ENCODE measurements at places on chromosomes 4 and X. TPM values are rescaled to one million over a fixed set of nuclear protein-coding genes. Genes with fewer than 3 reads are reported as not detected.

GRCh38 chr4:139619644-139620043 lies 46.0 kb upstream of the MGST2 start:
- DNase-seq = no peak

DNA sequence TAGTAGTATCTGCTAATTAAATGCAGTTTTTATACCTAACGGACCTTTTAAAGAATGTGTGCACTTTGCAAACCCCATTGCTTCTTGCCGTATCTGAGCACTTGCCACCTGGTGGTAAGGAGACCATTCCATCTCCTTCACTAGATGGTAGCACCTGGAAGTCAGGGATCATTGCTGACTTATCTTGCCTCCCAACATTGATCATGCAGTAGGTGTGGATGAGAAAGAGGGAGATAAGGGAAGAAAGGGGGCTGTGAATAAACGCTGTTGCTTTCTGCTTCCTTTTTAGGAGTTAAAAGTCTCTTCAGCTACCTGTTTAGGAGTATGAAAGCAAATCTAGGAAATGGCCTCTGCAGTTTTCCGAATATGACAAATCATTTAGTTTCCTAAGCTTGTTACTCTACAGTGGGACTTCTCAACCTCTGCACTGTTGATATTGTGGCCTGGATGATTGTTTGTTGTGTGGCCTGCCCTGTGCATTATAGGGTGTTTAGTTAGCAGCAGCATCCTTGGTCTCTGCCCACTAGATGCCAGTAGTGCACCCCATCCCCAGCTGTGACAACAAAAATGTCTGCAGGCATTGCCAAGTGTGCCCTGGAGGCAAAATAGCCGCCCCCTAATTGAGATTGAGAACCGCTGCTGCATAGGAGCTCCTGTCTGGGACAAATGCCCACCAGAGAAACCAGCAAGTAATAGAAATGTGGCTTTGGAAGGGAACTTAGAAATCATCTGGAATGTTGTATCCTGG lies 38.8 kb downstream of the GAB1 start:
- DNase-seq = no peak

The MUC7 gene
- not detected for total RNA-seq

DNA sequence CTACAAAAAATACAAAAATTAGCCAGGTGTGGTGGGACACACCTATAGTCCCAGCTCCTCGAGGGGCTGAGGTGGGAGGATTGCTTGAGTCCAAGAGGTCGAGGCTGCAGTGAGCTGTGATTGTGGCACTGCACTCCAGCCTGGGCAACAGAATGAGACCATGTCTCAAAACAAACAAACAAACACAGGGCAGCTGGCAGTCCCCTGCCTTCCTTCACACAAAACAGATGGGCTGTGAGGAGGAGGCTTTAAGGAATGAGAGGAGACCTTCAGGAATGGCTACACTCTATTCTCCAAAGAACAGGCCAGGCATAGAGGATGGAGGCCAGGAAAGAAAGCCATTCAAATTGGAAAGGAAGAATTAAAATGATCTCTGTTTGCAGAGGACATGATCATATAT lies 65.6 kb upstream of the MAML3 start:
- no peak for DNase-seq

The PDGFC gene
- 13.7 TPM for total RNA-seq

DNA sequence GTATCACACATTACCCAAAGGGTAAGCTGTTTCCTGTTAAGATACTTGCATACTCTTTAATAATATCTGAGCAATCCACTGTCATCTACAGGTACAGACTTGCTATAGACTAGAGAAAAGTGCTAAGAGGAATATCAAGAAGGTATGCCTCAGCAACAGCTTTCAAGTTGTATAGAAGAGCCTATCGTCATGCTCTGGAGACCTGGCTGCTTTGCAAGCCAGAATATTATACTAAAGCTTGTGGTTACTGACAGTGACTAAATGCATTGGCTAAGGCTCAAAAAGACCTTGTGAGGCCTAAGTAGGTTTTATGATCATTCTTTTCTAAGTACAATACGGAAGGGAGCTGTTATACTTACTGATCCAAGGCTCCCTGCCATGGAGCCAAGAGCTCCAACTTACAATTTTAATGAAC lies 11.3 kb downstream of the LAMP2 start:
- DNase-seq = no peak

The SRPX2 gene
- total RNA-seq = 61.9 TPM

GRCh38 chr4:29043411-29043810 lies 1676.8 kb upstream of the PCDH7 start:
- DNase-seq = no peak

Measured in glomerular endothelial cell (primary cell).